ENCODE measurements at places on chromosomes 2 and 18.

- DNase-seq = no peak
Measured at GRCh38 chr2:132662732-132663131, 7.3 kb downstream of the LYPD1 start.

DNA sequence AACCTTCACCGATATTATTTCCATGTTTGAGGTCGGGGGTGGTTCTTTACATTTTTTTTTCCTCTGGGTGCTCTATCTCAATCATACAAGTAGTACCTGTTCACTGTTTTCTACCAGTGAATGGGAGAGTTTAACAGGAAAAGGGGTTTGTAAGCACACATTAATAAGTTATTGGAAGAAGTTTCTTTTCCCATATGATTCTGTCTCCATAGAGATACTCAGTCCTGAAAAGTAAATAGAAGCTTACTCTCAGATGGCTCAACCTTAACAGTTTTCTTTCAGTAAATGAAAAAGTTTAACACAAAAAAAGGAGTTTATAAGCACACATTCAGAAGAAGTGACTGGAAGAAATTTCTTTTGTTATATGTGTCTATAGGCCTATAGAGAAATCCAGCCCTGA, 995.6 kb upstream of the SLC39A10 start:
- no peak for DNase-seq

DNA sequence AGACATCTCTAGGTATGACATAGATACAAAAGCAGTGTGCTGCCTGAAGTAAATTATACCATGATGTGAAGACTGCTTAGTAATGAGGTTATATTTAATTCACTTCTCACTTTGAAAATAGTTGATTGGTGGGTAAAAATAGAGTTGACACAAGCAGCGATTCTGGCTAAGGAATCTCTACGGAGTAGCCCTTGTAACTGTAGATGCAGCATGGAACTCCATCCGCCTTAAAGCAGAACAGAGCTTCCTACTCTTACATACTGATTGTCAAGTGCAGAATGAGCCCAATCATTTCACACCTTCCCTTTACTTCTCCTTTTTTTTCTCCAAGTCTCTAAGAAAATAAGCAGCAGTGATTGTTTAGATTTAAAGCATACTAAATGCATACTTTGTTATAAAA, 1594.6 kb upstream of the SLC39A10 start:
- DNase-seq = no peak

GRCh38 chr2:151230627-151231140, 31.0 kb downstream of the RBM43 start:
- no peak for DNase-seq

- DNase-seq = no peak
Measured at GRCh38 chr2:130911482-130911881, 74.8 kb downstream of the ARHGEF4 start.

DNA sequence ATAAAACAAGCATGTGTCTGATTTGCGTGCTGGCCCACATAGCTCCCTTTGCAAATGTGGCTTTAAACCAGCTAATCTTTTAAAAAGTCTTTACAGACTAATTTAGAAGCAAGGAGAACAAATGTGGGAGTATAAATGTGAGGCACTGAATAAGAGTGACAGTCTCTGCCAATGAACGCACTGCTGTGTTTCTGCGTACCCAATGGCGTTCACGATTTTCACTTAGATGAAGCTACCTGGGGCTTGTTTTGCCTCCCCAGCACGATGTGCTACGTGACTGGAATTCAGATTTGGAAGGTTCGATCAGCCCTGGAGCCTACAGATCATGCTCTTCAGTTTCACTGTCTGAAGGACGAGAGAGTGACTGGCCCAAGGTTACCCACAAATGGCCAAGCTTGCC, 10.8 kb upstream of the CRACDL start:
- DNase-seq = no peak

GRCh38 chr2:240997856-240998705, at the start of gene SNED1:
Gene SNED1, plus strand, starts transcription at chr2:240998618. Its CDS starts 220 bp downstream, at chr2:240998838.
- DNase-seq = peak; percentile 53

GRCh38 chr18:45650321-45650720, 35.0 kb downstream of the SLC14A2 start:
- DNase-seq = no peak

GRCh38 chr2:31378389-31378788, 36.2 kb downstream of the XDH start:
- no peak for DNase-seq

DNA sequence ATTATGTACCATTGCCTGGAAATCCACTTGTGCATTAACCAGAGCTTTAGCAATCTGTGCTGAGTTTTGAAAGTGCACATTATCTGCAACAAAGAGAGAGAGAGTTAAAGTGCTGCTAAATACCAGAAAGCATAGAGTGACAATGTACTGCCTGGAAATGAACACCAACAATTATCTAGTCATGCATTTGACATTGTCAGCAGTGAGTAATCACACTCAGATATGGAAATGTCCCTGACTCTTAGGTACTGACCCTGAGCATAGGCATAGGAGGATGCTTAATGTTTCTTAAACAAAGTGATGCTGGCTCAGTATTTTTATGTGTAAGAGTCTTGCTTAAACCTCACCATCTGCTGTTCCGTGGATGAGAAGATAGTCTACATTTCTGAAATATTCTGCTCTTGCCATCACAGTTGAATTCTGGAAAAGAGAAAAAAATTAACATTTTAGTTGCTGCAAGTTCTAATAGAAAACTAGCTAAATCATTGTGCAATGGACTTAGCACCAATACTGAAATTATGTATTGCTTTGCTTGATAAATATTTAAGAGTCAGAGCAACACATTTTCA, 20.8 kb upstream of the GCG start:
- no peak for DNase-seq

GRCh38 chr2:149420053-149420963, 89.9 kb downstream of the LYPD6 start:
- DNase-seq = no peak

- no peak for DNase-seq
Measured at GRCh38 chr18:41871229-41872000, 83.6 kb upstream of the PIK3C3 start.

- no peak for DNase-seq
Measured at GRCh38 chr18:56258178-56258577, 380.2 kb downstream of the TXNL1 start.

DNA sequence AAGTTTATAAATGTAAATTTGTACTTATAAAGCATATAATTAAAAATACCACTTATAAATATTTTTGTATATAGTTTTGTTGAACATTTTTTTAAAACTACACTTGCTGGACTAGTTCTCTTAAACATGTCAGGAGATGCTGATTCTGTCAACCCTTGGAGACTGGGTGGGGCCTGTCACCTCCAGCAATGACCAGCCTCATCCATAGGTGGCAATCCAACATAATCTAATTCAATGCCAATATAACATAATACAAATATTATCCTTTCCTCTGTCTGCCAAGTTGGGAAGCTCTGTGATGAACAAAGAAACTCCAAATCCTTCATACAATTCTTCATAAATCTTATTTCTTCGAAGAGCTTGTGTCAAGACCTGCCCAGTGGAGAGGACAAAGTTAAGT, 140.4 kb downstream of the RBMS1 start:
- DNase-seq = no peak

- no peak for DNase-seq
Measured at GRCh38 chr2:169765523-169765922, 31.9 kb downstream of the KLHL23 start.

- no peak for DNase-seq
Measured at GRCh38 chr2:234670806-234671205, 173.9 kb upstream of the ARL4C start.

DNA sequence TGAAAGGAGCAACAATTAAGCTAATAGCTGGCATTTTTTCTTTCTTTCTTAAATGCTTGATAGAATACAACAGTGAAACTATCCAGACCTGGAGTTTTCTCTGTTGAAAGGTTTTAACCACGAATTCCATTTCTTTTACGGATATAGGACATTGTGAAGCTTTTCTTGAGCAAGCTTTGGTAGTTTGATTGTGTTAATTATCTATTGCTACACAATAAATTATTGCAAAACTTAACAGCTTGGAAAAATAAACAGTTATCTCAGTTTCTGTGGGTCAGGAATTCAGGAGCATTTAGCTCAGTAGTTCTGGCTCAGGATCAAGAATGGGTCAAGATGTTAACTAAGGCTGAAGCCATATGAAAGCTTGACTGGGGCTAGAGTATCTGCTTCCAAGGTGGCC, 11.7 kb downstream of the PHOSPHO2 start:
- no peak for DNase-seq

- no peak for DNase-seq
Measured at GRCh38 chr2:123144082-123144481, 881.0 kb upstream of the CNTNAP5 start.

GRCh38 chr18:51029694-51030536, at the start of gene SMAD4:
Gene SMAD4, plus strand, starts transcription at chr18:51030213. Its CDS starts 16,834 bp downstream, at chr18:51047047.
- peak; percentile 99 for DNase-seq

DNA sequence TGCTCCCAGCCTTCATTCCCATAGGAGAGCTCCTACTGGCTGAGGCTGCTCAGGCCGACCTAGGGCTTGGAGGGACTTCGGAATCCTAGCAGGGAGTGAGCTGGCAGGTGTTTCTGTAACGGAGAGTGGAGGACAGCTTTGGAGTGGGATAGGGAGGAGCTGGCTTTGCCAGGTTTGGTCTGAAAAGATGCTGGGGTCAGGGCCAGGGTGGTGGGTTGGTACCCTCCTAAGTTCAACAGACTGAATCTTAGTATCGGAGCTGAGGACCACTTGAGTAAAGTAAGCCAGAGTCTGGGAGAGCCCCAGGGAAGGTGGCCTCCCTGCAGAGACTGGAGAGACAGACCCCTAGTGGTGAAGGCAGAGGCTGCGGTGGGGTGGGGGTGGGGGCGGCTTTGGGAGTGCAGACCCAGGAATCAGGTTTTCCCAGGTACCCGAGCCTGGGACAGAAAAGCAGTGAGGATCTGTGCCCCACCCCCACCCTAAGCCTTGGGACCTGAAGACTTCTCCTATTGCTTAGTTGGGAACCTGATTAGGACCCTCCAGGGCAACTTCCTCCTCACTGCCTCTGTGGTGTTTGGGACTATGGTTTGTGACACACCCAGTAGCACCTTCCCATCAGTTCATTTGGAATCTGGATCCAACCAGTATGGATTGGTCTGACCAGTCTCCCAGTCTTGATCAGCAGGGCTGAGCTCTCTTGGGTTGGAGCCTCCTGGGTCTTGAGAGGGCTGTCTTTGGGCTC, 3.0 kb downstream of the CNNM4 start:
- peak; percentile 7 for DNase-seq

- DNase-seq = no peak
Measured at GRCh38 chr18:58578835-58579560, 49.9 kb downstream of the ALPK2 start.

- DNase-seq = no peak
Measured at GRCh38 chr18:10457767-10458166, 3.3 kb downstream of the APCDD1 start.

GRCh38 chr2:35978218-35978617, 377.4 kb upstream of the CRIM1 start:
- DNase-seq = no peak

DNA sequence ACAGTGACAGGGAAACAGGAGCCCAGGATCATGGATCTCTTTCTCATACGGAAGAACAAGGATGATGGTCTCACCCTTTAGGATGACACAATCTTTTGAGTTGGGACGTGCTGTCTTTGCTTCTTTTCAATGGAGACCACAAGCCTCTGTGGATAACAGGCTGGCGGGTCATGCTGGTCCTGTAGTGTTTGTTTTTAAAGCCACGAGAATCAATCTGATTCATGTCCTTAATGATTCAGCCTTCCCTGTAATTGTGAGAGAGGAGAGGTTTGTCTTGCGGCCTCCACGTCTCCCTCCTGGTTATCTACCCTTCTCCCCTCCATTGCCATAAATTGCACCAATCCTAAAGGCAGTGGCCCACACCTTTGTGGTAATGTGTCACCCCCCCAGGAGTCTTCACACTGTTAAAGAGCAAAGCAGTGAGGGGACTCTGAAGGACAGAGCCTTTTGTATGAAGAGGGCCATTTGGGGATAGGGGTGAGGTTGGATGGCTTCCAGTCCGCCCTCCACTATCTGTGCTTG, 87.7 kb upstream of the TGFA start:
- DNase-seq = no peak

DNA sequence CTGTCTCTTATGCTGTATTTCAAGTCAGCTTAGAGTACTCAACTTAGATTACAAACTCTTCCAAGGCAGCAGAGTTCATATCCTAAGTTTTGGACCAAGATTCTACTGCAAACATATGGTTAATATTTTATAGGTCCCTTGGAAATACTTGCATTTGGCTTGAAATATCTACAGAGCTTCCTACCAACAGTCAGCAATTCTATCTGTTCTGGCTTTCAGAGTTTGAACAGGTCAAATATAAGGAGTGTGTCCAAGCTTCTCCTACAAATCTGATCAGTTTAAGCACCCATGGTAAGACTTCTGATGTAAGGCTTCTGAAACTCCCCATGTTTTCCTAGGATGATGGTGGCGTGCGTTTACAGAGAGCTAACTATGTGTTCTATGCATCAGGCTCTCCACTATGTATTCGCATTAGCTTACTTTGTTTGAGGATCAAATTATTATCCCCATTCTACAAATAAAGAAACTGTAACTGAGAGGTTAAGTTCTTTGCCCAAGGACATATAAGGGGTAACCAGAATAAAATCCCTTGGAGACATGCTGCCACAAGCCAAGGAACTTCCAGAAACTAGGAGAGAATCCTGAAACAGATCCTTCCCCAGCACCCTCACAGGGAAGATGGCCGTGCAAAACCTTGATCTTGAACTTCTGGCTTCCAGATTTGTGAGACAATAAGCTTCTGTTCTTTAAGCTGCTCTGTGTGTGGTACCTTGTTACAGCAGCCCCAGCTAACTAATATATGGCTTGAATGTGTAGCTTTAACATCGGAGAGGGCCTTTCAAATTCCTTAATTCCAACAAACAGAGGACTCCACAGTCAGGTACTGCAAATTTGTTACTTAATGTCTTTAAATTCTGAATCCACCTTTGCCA, 55.1 kb downstream of the ATP8B1 start:
- no peak for DNase-seq

- DNase-seq = no peak
Measured at GRCh38 chr2:159933727-159934049, 128.7 kb downstream of the PLA2R1 start.

DNA sequence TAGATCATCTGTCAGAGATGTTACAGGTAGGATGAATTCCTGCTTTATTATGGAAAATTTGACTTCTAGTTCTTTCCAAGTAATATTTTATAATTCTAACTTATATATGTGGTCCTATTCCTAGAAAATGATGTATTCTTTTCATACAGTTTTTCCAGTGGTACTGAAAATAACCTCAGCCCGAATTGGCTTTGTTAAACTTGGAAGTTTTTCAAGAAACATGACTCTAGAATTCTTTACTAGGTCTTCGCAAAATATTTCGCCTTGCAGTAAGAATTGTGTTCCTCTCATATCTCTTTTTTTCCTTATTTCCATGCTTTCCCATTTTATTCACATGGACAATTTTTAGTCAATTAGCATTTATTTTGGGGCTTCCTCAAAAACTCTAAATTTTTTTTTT, 60.5 kb downstream of the BMPR2 start:
- no peak for DNase-seq

DNA sequence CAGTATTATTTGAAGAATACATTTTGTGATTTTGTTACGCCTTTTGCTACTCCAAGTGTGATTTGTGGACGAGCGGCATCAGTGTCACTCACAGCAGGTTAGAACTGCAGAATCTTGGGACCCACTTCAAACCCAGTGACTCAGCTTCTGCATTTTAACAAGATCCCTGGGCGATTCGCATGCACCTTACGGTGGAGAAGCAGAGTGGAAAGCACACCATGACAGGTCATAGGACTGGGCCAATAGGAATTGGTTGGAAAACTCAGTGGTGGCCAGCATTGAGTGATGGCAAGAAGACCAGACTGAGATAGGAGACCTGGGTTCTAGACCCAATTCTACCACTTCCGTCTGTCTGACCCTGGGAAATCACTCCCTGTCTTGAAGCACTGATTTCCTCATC, 26.3 kb downstream of the CTLA4 start:
- DNase-seq = no peak

GRCh38 chr2:224008702-224009261, 30.3 kb downstream of the SERPINE2 start:
- no peak for DNase-seq
